ENCODE measurements at places on chromosomes 1 and 21. TPM values are rescaled to one million over a fixed set of nuclear protein-coding genes. Genes with fewer than 3 reads are reported as not detected.

HUNK gene
- polyA plus RNA-seq: 0.38 TPM

ILDR2 gene
- polyA plus RNA-seq: 0.21 TPM

INKA2 gene
- polyA plus RNA-seq: 4.1 TPM

PADI3 gene
- polyA plus RNA-seq: not detected

MTARC2 gene
- polyA plus RNA-seq: 80.2 TPM

TSPEAR gene
- 0.13 TPM for polyA plus RNA-seq

FOXD3 gene
- 0.20 TPM for polyA plus RNA-seq

EPHA8 gene
- polyA plus RNA-seq: not detected

RORC gene
- polyA plus RNA-seq: 0.48 TPM

HDGF gene
- 184 TPM for polyA plus RNA-seq

RUNX3 gene
- 0.30 TPM for polyA plus RNA-seq

SPRR2E gene
- polyA plus RNA-seq: 1.5 TPM

NPR1 gene
- 31.3 TPM for polyA plus RNA-seq

CLCNKA gene
- polyA plus RNA-seq: 0.08 TPM

SEMA6C gene
- 13.4 TPM for polyA plus RNA-seq

RGS8 gene
- polyA plus RNA-seq: 4.8 TPM

HYI gene
- polyA plus RNA-seq: 77.2 TPM

SH2D2A gene
- polyA plus RNA-seq: 0.65 TPM

SLC19A2 gene
- 7.6 TPM for polyA plus RNA-seq

CRNN gene
- not detected for polyA plus RNA-seq

Measured in ovary (tissue), 10 donors.